ENCODE measurements at places on chromosomes 5 and 9. TPM values are rescaled to one million over a fixed set of nuclear protein-coding genes. Genes with fewer than 3 reads are reported as not detected.
A peak's percentile ranks its signal among the peaks of the same experiment; 100 is the strongest.

- peaks cover 10% of the 10 kb centered on the region for H3K4me1 ChIP-seq
- no peak for DNase-seq
- H3K27me3 ChIP-seq, result peaks cover 2% of the 10 kb centered on the region
Observed at GRCh38 chr9:117739624-117740347, 35.6 kb downstream of the TLR4 start.

DNA sequence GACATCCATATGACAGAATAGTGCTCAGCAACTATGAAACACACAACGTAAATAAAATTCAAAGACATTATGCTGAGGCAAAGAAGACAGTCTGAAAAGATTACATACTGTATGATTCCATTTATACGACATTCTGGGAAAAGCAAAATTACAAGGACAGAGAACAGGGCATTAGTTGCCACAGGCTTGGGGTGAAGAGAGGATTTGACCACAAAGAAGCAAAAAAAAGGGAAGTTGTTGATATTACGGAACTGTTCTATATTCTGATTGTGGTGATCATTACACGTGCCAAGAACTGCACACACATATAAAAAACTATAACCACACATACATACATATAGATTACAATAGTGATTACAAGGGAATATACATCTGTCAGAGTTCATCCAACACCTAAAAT, 24.1 kb downstream of the CDK5RAP2 start:
- H3K27me3 ChIP-seq, result no peaks in the 10 kb centered on the region
- no peak overlapping the region for H3K27ac ChIP-seq
- peaks cover 10% of the 10 kb centered on the region for H3K4me1 ChIP-seq
- no peak overlapping the region for H3K4me3 ChIP-seq
- peaks cover 30% of the 10 kb centered on the region for H3K36me3 ChIP-seq

DNA sequence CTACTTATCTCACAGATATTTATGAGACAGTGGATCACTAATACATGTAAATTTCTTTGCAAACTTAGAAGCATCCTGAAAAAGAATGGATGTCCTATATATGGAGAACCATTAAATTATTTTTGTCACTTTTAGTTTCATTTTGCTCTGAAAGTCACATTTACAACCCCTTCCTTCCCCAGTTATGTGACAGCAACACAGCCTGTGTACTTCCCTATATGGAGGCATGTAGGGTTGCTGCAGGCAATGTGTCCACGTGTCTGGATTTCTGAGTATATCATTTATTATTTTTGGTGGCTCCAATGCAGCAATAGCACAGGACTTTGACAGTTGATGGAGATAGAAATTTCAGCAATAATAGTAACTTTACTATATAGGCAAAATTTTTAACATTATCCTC, 156.4 kb downstream of the ST8SIA4 start:
- no peak overlapping the region for H3K27ac ChIP-seq
- H3K36me3 ChIP-seq, result no peaks in the 10 kb centered on the region
- H3K4me3 ChIP-seq, result no peak overlapping the region
- DNase-seq, result no peak
- no peaks in the 10 kb centered on the region for H3K4me1 ChIP-seq

- no peaks in the 10 kb centered on the region for H3K36me3 ChIP-seq
- no peak overlapping the region for H3K27ac ChIP-seq
- peaks cover 34% of the 10 kb centered on the region for H3K4me1 ChIP-seq
- H3K4me3 ChIP-seq, result no peak overlapping the region
- peak; percentile 50 for DNase-seq
- H3K27me3 ChIP-seq, result no peaks in the 10 kb centered on the region
Observed at GRCh38 chr9:121059998-121060636, 10.0 kb upstream of the C5 start.

- no peak overlapping the region for H3K27ac ChIP-seq
- H3K27me3 ChIP-seq, result no peaks in the 10 kb centered on the region
- no peak for DNase-seq
- H3K4me1 ChIP-seq, result no peaks in the 10 kb centered on the region
- no peak overlapping the region for H3K4me3 ChIP-seq
- no peaks in the 10 kb centered on the region for H3K36me3 ChIP-seq
Observed at GRCh38 chr9:26870292-26870691, 22.3 kb downstream of the CAAP1 start.

DNA sequence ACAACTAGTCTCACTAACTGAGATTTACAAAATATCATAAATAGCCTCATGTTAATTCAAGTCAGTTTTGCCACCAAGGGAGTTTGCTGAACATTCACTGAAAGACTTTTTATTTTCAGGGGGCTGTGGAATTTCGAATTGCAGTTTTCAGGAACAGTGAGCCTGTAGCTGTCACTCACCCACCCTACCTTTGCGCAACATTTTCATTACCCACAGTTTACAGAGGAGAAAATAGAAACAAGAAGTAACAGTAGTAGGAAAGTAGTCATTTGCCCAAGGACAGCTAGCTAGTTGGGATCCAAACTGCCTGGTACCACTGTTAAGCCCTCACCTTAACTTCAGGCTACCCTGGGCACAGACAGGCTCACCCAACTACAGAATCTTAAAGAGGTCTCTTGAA, 154.1 kb downstream of the ADAMTS12 start:
- peaks cover 42% of the 10 kb centered on the region for H3K4me1 ChIP-seq
- H3K27me3 ChIP-seq, result peaks cover 2% of the 10 kb centered on the region
- H3K4me3 ChIP-seq, result no peak overlapping the region
- DNase-seq, result no peak
- H3K27ac ChIP-seq, result no peak overlapping the region

GRCh38 chr5:172768573-172769341, 2.2 kb downstream of the DUSP1 start:
- DNase-seq, result peak; percentile 71
- peaks cover 71% of the 10 kb centered on the region for H3K27me3 ChIP-seq
- peak overlapping the region; percentile 99 for H3K4me3 ChIP-seq

- H3K27me3 ChIP-seq, result peaks cover 4% of the 10 kb centered on the region
- H3K4me1 ChIP-seq, result no peaks in the 10 kb centered on the region
- H3K36me3 ChIP-seq, result no peaks in the 10 kb centered on the region
- H3K4me3 ChIP-seq, result no peak overlapping the region
- no peak for DNase-seq
Observed at GRCh38 chr9:99722877-99723276, 98.8 kb upstream of the NR4A3 start.

DNA sequence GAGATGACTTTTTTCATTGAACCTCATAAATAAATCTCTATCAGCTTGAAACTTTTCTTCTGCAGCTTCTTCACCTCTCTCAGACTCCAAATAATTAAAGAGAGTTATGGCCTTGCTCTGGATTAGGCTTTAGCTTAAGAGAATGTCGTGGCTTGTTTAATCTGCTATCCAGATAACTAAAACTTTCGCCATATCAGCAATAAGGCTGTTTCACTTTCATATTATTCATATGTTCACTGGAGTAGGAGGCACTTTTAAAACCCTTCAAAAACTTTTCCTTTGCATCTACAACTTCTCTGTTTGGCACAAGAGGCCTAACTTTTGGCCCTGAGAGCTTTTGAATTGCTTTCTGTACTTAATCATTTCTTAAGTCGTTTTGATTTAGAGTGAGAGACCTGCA, 386.9 kb upstream of the FAM174A start:
- no peaks in the 10 kb centered on the region for H3K27me3 ChIP-seq
- H3K27ac ChIP-seq, result no peak overlapping the region
- H3K4me3 ChIP-seq, result no peak overlapping the region

DNA sequence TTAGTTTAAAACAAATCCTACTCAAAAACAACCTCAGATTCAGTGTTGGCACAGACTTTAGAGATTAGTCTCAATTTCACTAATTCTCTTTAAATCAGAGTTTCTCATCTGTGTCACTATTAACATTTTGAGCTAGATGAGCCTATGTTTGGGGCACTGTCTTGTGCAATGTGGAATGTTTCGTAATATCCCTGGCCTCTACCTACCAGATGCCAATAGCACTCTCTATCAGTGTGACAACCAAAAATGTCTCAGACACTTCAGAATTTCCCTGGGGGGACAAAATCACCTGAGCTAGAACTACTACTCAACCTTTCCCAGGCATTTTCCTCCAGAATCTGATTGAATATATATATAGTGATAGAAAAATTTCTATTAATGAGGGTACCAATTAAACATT, 465.2 kb upstream of the RGMB start:
- peak overlapping the region; percentile 99 for H3K27ac ChIP-seq
- peaks cover 64% of the 10 kb centered on the region for H3K4me1 ChIP-seq
- H3K27me3 ChIP-seq, result no peaks in the 10 kb centered on the region

DNA sequence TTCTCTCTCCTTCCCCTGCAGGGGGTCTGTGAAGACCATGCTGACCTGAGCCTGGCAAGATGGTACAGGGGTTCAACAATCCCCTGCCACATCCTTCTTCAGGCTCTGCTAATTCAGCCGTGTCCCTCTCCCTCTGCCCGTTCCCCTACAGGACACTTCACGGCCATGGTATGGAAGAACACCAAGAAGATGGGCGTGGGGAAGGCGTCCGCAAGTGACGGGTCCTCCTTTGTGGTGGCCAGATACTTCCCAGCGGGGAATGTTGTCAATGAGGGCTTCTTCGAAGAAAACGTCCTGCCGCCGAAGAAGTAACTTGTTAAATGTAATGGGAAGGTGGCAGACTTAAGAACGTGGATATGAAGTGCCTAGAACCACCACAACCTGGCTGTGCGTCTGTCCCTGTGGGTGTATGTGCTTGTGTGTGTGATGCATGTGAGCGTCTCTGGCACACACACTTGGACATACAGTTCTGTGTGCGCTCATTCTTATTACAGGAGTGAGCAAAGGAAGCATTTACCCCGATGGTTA, 6.9 kb upstream of the CCIN start:
- peaks cover 10% of the 10 kb centered on the region for H3K36me3 ChIP-seq
- no peaks in the 10 kb centered on the region for H3K27me3 ChIP-seq
- H3K4me1 ChIP-seq, result peaks cover 81% of the 10 kb centered on the region
- no peak overlapping the region for H3K27ac ChIP-seq
- no peak for DNase-seq

DNA sequence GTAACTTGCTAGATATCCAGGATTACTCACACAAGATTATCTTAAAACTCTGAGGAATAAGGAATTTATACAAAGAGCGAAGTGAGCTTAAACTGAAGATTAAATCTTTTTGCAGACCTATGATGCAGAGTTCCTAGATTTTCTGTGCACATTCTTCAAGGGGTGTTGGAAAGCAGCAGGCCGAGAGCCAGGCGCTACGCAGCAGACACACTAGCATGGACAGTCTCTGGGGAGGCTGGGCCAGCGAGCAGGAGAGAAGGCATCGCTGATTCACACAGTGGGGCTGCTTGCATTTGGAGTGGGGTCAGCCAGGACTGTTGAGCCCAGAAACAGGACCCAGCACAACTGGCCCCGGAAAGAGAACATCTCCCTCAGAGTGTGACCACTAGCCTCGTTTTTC, 136.3 kb downstream of the ADAMTS16 start:
- H3K27me3 ChIP-seq, result peaks cover 5% of the 10 kb centered on the region
- peaks cover 8% of the 10 kb centered on the region for H3K4me1 ChIP-seq
- H3K36me3 ChIP-seq, result no peaks in the 10 kb centered on the region
- DNase-seq, result no peak
- H3K27ac ChIP-seq, result no peak overlapping the region

GRCh38 chr5:98031496-98031895, 742.0 kb upstream of the RGMB start:
- H3K27me3 ChIP-seq, result no peaks in the 10 kb centered on the region
- H3K4me1 ChIP-seq, result peaks cover 17% of the 10 kb centered on the region
- DNase-seq, result no peak

DNA sequence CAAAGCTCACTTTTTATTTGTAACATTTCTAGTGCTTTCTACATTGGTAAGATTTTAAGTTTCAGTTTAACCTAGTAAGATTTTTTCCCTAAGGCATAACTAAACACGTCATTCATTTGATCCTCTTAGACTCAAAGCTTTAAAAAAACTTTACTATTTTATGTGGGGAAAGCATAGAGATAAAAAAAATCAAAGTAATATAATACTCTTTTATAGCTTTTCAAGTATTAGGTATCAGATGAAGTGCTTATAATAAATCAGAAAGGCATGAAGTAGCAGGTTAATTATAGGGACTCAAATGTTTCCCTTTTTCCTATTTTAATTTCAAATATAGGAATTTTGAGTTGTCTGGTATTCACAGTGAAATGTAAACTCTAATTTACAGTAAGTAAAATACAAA, 68.0 kb upstream of the POU5F2 start:
- H3K36me3 ChIP-seq, result no peaks in the 10 kb centered on the region
- no peak overlapping the region for H3K4me3 ChIP-seq
- H3K27ac ChIP-seq, result no peak overlapping the region
- no peaks in the 10 kb centered on the region for H3K27me3 ChIP-seq
- H3K4me1 ChIP-seq, result no peaks in the 10 kb centered on the region

DNA sequence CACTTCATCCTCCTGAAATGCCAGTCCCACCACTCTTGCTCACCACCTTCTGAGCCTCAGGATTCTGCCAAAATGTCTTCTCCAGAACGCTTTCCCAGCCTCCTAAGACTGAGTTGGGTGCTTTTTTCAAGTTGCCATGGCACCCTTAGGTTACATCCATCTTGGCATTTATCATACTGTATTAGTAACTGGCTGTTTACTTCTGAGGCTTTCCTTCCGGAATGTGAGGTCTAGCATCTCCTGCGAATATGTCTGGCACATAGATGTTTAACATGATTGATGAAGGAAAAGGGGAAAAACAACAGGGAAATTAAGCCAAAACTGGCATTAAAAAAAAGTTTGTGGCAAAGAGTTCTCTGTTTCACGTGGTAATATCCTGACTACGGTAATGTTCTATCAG, 24.9 kb downstream of the RNF130 start:
- H3K4me1 ChIP-seq, result no peaks in the 10 kb centered on the region
- no peak overlapping the region for H3K27ac ChIP-seq
- no peak overlapping the region for H3K4me3 ChIP-seq

GRCh38 chr5:60993425-60993824, 48.4 kb downstream of the NDUFAF2 start:
- H3K4me3 ChIP-seq, result no peak overlapping the region
- H3K27ac ChIP-seq, result no peak overlapping the region
- peaks cover 11% of the 10 kb centered on the region for H3K36me3 ChIP-seq
- no peak for DNase-seq

GRCh38 chr5:139451878-139452660, 10.5 kb downstream of the ECSCR start:
- DNase-seq, result no peak
- H3K4me1 ChIP-seq, result peaks cover 9% of the 10 kb centered on the region
- no peaks in the 10 kb centered on the region for H3K27me3 ChIP-seq
- H3K4me3 ChIP-seq, result no peak overlapping the region
- H3K27ac ChIP-seq, result no peak overlapping the region

ADRB2 gene
- total RNA-seq, result 2.5 TPM

SLC6A3 gene
- not detected for total RNA-seq

FAM163B gene
- total RNA-seq, result not detected

MTX3 gene
- total RNA-seq, result 10.2 TPM

SPINK4 gene
- not detected for total RNA-seq

SCGB3A1 gene
- not detected for total RNA-seq

PCDHA4 gene
- 0.12 TPM for total RNA-seq

NR3C1 gene
- total RNA-seq, result 82.8 TPM

COX7C gene
- total RNA-seq, result 377 TPM

FOXD4 gene
- 0.25 TPM for total RNA-seq

SLC1A1 gene
- 1.8 TPM for total RNA-seq

REEP2 gene
- 31.2 TPM for total RNA-seq

KCTD16 gene
- 2.3 TPM for total RNA-seq

ORM2 gene
- total RNA-seq, result not detected

PCDHB15 gene
- 0.93 TPM for total RNA-seq

SHISAL2B gene
- not detected for total RNA-seq

FAM169A gene
- not detected for total RNA-seq

TMEM161B gene
- 10.1 TPM for total RNA-seq

TNFSF15 gene
- total RNA-seq, result 0.18 TPM
